ENCODE measurements at places on chromosomes 16 and 17.

DNA sequence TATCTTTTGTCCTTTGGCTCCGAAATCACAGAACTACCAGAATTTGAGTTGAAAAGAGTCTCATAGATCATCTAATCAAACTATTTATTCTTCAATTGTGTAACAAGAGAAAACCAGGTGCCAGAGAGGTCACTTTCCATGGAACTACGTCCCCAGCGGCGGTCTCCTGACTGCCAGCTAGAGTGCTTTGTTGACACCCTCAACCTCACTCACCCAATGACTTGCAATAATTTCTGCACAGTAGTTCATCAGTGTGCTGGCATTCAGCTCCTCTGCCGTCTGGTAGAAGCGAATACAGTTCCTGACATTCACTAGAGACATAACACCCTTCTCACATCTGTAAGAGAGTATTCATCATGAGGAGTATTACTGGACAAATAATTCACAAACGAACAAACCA lies 54.2 kb downstream of the ANKFY1 start:
- DNase-seq, result no peak

- no peak for DNase-seq
Measured at GRCh38 chr16:54136276-54136625, 150.3 kb downstream of the IRX3 start.

DNA sequence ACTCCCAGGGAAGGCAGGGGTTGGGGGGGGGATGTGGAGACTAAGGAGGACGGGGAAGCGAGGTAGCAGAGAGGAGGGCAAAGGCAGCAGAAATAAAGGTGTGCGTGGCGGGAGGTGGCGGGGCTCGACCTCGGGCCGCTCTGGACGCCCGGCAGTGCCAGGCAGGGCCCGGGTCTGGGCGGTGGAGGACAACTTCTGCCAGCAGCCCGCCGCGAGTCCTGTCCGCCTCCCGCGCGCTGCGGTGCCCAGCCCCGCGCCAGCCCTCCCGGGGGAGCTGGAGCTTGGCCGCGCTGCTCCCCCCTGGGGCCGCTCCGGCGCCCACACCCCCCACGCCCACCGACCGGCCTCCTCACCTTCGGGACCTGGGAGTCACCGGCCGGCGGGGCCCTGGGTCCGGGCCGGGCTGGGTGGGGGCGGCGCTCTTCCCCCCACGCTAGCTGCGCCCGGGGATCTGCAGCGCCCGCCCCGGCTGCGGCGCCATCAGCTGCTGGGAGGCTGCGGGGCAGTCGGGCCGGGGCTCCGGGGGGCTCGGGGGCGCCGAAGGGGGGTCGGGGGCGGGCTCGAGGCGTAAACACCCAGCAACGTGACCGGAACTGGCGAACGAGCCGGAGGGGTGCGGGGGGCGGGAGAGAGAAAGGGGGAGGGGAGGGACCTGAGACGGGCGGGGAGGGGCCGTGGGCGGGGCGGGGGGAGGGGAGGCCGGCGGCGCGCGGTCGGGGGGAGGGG lies at the start of gene CCDC92B:
TSS of gene CCDC92B (minus strand) at position 595 of the 726 bp plus-strand sequence. CDS start 14,507 bp downstream, outside the sequence.
- DNase-seq, result no peak

- DNase-seq, result no peak
Measured at GRCh38 chr17:13478326-13478830, 123.4 kb downstream of the HS3ST3A1 start.

- no peak for DNase-seq
Measured at GRCh38 chr17:35028531-35029262, 34.8 kb downstream of the RFFL start.

DNA sequence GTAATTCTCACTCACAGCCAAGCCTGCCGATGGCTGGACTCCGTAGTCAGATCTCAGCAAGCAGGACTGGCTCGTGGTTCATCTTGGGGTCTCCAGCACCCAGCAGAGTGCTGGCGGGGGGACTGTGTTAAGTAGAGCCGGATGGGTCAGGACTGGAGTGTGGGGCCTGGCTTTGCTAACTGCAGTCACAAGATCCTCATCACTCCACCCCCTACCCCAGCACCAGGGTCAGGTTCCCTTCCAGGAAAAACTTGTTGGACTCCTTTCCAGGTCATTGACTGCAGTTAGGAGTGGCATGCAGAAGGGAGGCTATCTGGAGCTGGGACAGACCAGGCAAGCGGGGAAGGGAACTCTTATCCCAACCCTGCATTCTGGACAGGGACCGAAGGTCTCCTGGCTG lies 6.0 kb downstream of the CIITA start:
- no peak for DNase-seq

- DNase-seq, result no peak
Measured at GRCh38 chr17:42618442-42619150, 9.1 kb downstream of the TUBG1 start.

DNA sequence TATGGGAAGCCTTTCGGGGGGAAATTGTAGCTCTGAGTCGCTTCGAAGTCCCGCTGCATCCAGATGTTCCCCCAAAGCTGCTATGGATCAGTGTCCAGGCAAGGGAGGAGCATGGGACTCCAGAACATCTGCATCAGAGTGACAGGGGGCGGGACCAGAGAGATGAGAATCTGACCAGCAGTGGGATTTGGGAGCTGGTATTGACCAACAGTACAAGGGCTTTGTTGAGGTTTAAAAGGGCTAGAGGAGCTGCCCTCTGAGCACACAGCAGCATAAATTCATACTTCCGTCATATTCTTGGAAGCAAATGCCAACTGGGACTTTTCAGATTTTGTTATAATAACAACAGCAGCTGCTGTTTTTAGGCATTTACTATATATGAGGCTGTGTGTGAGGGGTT lies 10.6 kb downstream of the RBFOX1 start:
- no peak for DNase-seq

- DNase-seq, result no peak
Measured at GRCh38 chr16:14529010-14529669, 100.9 kb downstream of the PARN start.

- no peak for DNase-seq
Measured at GRCh38 chr16:24037335-24037734, 201.6 kb downstream of the PRKCB start.

DNA sequence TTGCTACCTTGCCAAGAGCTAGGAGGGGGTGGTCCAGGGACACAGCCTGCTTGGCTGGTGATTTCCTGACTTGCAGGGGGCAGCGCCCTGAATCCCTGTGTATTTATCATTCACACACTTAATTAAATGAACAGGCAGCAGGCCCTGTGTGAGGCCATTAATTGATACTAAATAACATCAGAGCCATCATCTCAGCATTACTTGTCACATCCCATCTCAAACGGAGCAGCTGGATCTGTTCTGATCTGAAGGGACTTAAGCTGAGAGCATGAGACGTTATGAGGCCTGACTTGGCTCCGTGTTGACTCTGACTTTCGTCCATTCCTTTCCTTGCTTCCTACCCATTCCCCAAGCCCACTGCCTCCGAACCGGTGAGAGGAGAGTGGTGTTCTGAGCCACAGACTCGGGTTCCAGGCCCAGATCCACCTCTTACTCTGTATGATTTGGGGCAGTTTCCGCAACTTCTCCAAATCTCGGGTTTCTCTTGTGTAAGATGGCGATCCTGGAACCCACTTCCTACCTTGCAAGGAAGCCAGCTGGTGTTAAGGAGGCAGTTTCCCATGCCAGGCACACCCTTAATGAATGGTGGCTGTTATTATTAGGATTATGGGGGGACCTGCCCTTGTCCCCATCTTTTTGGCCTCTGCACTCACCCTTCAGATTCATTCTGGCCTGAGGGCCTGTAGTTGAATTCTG lies 33.8 kb downstream of the CACNA1G start:
- no peak for DNase-seq

DNA sequence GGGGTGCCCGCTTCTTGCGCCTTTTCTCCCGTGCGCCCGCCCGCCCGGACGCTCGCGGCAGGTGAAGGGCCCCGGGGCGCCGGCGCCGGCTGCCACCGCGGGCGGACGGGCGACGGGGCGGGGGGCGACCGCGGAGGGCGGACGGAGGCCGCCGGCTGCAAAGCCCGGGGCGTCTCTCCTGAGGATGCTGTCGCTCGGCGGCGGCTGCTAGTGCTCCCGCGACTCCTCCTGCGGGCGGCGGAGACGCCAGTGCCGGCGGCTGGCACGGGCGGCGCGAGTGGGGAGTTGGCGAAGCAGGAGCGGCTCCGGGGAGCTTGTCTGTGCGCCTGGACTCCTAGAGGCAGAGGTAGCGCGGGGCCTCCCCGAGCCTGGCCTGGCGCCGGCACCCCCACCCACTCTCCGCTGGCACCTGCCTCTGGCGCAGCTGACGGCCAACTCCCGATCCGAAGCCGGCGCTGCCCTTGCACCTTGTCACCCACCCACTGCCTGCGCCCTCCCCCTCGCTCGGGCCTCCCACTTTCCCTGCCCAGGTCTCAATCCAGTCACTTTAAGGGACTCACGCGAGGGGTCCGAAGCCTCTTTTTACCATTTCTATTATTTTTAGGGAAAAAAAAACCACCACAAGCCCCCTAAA lies at the start of gene FAM20A:
TSS of gene FAM20A (minus strand) at position 437 of the 634 bp plus-strand sequence. CDS start 701 bp downstream, outside the sequence.
- no peak for DNase-seq

GRCh38 chr16:85528528-85529387 lies 84.4 kb upstream of the GSE1 start:
- peak; percentile 10 for DNase-seq

DNA sequence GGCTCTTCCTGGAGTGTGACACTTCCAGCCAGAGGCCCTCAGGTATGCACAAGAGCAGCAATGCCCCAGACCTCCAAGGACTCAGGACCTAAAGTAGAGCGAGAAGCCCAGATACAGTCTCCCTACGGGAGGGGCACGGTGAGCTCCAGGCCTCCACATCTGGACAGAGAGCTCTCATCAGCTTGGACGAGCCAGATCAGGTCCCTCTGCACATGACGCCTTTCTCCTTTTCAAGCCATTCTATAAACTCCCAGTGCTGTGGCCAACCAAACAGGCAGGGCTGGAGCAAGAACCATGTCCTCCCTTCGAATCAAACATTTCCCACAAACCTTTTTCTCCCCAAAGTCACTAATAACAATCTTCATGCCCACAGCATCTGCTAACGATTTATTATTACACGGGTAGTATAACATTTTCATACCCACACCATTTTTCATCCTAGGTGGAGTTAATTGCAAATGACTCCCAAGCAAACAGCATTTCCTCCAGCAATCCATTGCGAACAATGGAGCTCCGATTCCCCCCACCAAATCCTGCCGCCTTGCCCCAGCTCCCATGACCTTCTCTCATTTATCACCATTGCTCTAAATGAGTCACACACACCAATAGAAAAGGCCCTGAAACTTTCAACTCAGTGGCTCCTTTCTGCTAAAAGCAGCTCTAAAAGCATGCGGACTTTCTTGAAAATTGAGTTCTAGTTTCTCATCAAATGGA lies 24.2 kb upstream of the NLRP1 start:
- no peak for DNase-seq

DNA sequence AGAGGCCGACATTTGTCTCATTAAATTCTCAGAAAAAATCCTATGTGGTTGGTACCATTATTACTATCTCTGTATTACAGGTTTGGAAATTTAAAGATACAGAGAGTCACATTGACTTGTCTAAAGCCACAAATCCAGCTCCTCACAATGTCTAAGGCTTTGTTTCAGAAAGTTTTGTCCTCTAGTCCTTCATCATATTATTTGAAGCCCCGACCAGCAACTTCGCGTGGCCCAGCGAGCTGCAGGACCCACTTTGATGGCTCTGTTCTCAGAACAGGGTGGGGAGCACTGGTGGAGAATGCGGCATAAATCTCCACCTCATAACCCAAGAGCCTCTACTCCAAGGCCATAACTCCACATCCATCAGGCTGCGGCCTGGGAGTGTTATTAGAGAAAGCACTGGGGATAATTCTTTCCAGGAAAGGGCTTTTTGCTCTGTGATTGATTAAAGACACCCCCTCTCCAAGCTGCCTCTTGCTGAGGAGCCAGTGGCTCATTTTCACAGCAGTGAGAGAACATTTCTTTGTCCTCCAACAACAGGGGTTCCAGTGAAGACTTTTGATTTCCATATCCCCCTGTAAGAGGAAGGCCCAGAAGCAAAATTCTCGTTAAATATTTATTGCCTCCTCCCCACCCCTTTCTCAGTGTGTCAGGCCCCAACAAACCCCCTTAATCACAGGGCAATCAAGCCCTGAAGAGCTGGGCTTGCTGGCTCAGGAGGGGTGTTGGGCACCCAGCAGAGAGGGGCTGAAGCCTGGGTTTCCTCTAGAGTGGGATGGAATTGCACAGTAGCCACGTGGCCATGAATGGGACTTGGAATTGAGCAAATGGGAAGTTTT lies 113.7 kb upstream of the CDH11 start:
- DNase-seq, result no peak

GRCh38 chr16:62041401-62041800 lies 5.2 kb upstream of the CDH8 start:
- DNase-seq, result no peak

DNA sequence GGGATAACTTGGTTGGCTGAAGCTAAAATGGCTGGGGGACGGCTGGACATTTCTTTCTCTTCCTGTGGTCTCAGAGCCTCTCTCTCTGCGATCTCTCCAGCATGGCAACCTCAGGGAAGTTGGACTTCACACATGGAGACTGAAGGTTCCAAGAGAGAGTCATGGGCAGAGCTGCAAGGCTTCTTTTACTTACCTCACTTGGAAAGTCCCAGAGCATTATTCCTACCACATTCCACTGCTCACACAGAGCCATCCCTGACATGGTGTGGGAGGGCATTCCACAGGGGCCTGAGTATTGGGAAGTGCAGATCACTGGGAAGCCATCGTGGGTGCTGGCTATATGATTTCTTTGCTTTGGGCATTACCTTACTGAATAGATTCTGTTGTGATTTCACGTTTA lies 9.8 kb upstream of the SLC6A2 start:
- DNase-seq, result no peak

DNA sequence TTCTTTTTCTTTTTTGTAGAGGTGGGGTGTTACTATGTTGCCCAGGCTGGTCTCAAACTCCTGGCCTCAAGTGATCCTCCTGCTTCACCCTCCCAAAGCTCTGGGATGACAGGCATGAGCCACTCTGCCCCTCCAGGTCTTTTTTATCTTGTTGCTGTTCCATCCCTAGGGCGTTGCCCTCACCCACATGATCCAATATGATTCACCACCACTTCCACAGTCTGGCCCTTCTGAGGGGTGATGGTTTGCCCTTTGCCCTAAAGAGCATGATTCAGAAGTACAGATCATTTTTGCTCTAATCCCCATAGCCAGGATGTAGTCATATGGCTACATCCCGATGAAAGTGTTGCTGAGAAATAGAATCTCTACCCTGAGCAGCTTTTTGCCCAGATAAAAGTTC lies 18.8 kb downstream of the STX4 start:
- DNase-seq, result no peak

DNA sequence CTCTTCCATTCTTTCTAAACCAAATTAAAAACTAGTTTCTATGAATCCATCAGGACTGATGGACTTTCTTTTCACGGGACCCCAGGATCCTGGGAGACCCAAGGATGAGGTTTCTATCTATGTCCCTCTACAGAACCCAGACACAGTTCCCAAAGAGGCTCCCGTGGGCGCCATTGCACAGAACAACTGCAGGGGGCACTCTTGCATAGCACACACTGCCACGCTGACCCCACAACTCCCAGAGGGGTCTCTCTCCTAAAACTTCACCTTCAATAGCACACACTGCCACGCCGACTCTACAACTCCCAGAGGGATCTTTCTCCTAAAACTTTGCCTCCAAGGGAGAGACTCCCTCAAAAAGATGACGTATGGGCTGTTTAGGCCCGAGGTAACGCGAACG lies 9.0 kb downstream of the ABR start:
- no peak for DNase-seq

- no peak for DNase-seq
Measured at GRCh38 chr16:57977418-57978069, 6.6 kb upstream of the CNGB1 start.

GRCh38 chr17:835263-835662 lies 53.1 kb downstream of the MRM3 start:
- DNase-seq, result no peak

- DNase-seq, result no peak
Measured at GRCh38 chr16:19785512-19786130, 67.5 kb downstream of the IQCK start.

- DNase-seq, result no peak
Measured at GRCh38 chr17:42509841-42510240, 26.2 kb upstream of the NAGLU start.

GRCh38 chr17:49565948-49566491 lies 9.7 kb upstream of the NXPH3 start:
- no peak for DNase-seq
